GM18507 (cell line): ENCODE measurements at places on chromosomes 5 and 9.

DNA sequence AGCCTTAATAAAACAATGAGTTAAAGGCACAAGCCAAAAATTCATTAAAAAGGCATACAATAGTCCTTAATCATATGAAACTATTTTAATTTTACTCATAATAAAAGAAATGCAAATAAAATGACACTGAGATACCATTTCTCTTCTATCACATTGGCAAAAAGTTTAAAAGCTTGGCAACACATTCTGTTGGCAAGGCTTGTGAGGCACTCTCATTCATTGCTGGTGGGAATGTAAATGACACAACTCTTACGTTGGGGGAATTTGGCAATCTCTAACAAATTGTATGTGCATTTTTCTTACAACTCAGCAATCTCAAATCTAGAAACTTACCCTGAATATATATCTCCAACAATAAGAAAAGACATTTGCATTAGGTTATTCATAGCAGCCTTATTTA, 111.6 kb downstream of the PRELID2 start:
- DNase-seq: no peak

DNA sequence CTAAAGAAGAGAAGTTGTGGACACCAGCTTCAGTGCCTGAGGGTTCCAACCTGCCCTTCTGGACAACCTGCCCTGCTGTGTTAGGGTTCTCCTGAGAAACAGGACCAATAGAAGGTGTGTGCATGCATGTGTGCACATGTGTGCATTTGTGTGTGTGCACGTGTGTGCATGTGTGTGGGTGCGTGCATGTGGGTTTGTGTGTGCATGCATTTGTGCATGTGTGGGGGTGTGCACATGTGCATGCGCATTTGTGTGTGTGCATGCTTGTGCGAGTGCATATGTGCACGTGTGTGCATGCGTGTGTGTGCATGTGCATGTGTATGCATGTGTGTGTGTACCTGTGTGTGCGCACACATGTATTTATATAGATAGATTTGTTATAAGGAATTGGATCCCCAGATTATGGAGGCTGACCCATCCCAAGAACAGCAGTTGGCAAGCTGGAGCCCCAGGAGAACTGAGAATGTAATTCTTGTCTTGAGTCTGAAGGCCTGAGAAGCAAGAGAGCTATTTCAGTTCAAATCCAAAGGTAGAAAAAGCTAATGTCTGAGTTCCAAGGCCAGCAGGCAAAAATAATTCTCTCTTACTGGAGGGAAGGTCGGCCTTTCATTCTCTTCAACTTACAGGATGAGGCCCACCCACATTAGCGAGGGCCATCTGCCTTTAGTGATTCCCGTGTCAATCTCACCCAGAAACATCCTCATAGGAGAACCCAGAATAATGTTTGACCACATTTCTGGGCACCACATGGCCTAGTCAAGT, 62.9 kb upstream of the SYNPO start:
- DNase-seq: no peak

- DNase-seq: no peak
Observed at GRCh38 chr5:171152382-171152781, 156.7 kb upstream of the TLX3 start.

GRCh38 chr5:65066387-65067146, 297.8 kb downstream of the CWC27 start:
- DNase-seq: no peak

GRCh38 chr9:32331240-32331639, 53.2 kb upstream of the ACO1 start:
- no peak for DNase-seq

DNA sequence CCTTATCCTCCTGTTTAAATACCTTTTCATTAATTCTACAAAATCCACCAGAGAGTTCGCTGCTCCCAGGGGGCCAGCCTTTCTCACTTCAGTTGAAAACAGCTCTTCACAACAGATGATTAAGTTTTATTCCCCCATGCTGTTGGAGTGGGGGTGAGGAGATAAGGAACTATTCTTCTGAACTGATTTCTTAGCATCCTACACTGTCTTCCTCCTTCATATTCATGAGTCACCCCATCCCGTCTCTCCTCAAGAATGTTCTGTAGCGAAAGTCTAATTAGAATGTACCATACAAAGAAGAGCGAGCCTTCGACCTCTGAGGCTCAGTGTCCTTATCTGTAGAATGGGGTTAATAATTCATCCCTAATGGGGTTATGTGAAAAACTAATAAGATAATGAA, 138.0 kb downstream of the PIK3R1 start:
- DNase-seq: no peak

GRCh38 chr5:89893546-89893945, 516.0 kb downstream of the CETN3 start:
- DNase-seq: no peak
